ENCODE measurements at places on chromosomes 12 and 14.

- DNase-seq: no peak
These were observed 38.9 kb downstream of the DAD1 start for GRCh38 chr14:22549981-22550673.

DNA sequence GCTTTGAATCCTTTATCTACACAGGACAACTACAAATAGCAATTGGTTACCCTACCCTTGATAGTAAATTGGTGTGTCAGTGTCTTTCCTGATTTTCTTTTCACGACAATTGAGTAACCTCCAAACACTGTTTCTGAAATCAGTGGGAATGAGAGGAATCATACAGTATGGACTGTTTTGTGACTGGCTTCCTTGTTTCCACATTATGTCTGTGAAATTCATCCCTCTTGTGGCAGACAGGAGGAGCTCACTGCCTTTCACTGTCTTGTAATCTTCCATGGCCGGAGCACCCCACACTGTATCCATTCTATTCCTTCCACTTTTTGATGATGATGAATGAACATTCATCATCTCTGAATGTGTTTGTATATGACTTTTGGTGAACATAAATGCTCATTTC, 164.0 kb upstream of the PZP start:
- DNase-seq: no peak

- no peak for DNase-seq
These were observed 17.9 kb upstream of the KRT86 start for GRCh38 chr12:52256584-52256935.

DNA sequence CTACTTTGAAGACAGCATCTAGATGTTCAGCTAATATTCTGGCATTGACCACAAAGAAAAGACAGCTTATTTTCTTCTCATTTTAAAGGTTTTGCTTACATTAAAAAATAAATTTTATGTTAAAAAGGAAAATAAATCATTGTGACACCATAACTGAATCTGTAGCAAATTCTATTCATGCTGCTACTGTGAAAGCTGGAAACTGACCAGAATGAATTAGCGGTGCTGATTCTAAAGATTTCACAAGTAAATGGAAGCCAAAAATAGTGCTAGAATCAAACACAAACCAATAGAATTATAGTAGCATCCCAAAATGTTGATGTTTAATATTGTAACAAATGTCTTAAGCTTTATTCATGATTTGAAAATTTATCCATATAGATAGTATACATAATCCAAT, 850.0 kb upstream of the FBXO33 start:
- no peak for DNase-seq

DNA sequence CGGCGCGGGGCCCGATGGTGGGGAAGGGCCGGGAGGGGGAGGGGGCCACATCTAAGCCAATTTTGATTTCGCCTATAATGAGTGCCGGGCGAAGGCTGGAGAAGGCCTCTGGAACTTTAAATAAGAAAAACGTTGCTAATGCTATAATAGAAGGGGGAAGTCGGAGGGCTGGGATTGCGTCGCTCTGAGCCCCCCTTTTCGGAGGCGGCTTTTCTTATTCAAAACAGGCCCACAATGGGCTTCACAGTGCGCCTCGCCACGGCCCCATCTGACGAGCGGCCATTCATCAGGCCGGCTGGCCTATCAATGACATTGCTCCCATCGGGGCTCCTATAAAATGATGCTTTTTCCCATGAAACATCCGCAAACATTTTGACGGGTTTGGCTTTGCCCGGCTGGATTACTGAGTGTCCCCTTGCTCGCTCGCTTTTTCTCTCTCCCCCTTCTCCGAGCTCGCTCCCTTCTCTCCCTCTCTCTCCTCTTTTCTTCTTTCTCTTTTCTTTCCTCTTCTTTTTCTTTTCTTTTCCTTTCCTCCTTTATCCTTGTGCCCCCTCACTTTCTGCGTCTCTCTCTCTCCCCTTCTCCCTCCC, at the start of gene RFX4:
Gene RFX4 (plus strand): TSS at position 364 of the 590 bp plus-strand sequence. CDS start 317 bp downstream, outside the sequence.
- DNase-seq: no peak

DNA sequence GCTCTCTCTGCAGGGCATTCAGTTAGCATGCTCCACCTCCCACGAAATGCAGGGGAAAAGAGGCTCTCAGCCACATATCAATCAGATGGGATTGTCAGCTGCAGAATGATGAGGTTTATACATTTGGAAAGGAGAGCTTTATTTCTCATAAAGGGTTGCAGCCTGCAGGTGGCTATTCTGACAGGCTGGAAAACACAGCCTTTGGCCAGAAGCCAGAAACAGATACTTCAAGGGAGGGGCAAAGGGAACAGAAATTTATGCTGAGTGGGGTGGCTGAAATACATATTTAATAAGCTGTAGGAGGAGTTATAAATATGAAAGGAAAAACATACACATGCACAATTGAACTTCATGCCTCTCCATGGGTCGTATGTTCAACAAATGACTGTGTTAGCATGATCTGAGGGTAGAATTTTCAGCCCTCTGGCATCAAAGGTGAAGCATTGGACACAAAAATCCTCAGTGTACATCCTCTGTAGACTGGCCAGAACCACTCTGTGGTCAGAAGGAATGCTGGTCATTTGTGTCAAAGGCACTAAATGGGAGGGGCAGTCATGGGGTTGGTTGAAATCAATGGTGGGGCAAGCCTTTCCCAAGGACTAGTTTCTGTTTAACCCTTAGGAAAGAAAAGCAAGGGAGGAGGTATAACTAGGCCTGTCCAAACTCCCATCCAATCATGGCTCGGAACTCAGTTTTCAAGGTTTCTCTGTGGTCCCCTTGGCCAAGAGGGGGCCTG, 62.4 kb downstream of the TMX1 start:
- DNase-seq: peak; percentile 41

- DNase-seq: no peak
These were observed 79.3 kb upstream of the TSPAN11 start for GRCh38 chr12:30847259-30847658.

DNA sequence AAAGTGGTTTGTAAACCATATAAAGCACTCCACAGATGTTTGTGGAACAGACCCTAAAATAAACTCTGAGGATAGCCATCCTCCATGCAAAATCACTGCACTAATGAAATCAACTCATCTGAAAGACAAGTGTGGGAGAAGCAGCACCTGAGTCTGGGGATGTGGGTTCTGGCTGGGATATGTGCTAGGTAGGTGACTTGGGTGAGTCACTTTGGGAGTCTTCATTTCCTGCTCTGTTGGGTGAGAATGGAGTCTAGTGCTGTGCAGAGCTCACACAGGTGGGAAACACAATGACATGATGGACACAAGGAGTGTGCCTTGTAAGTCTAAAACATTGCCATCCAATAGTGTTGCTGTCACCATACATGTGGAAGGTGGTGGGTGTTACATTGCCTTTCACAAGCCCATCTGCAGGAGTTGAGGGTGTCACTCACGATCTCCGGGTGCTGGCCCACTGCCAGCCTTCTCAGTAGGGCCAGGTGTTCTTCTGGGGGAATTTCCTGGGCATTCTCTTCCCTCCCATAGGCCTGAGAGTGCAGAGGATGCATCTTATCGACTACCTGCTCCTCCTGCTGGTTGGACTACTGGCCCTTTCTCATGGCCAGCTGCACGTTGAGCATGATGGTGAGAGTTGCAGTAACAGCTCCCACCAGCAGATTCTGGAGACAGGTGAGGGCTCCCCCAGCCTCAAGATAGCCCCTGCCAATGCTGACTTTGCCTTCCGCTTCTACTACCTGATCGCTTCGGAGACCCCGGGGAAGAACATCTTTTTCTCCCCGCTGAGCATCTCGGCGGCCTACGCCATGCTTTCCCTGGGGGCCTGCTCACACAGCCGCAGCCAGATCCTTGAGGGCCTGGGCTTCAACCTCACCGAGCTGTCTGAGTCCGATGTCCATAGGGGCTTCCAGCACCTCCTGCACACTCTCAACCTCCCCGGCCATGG, 2.0 kb downstream of the SERPINA4 start:
- DNase-seq: no peak

All from epithelial cell of proximal tubule (primary cell).